CD4-positive, alpha-beta T cell treated with Interleukin-17A for 4 hours (primary cell): ENCODE measurements at places on chromosomes 5 and 9.

DNA sequence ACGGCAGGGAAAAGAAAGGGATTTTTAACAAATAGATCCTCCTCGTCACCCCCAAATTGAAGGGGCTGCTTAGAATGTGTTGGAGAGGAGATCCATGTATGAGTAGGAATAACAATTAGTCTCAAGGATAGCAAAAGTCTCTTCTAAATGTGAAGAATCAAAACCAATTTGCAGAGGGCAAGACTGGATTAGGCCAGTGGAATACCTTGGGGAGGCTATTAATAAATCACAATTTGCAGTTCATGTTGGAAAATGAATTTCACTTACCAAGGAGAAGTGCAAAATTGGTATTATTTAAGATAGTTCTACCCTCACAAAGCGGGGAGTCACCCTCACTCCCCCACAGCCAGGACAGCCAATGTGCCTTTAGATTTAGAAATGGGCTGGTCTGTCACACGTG lies 299.8 kb upstream of the SLC30A5 start:
- DNase-seq = no peak

DNA sequence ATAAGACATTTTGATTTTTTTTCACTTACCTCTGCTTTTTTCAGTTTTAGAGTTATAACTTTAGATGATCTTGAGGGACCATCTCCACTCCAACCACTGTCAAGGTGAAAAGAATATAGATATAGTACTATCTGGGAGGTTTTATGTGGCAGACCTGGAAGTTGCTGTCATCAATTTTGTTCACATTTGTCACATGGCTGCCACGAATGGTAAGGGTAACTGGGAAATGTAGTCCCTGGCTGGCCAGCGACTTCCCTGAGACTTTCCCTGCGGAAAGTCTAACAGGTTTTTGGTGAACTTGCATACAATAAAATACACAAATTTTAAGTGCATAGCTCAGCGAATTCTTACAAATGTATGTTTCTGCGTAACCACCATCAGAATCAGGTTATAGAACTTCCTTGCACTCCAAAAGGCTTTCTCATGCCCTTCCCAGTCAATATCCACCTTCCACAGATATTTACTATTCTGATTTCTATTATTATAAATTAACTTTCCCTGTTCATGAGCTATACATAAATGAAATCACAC lies 121.5 kb downstream of the MAT2B start:
- DNase-seq = no peak

DNA sequence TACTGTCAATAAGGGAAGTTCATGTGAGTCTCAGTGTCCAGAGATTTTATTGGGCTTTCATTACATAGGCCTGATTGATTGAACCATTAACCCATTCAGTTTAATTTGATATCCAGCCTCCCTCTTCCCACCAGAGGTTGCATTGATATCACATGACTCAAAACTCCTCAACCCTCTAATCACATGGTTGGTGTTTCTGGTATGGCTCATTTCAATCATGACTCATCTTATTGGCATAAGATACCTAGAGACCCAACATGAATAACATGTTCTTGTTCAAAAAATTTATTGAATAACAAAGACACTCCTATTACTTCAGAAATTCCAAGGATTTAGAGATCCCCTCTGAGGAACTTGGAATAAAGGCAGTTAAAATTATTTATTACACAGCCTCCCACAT lies 982.2 kb downstream of the TLE1 start:
- no peak for DNase-seq

GRCh38 chr9:109369285-109369684 lies 48.4 kb upstream of the EPB41L4B start:
- DNase-seq = no peak

- peak; percentile 84 for DNase-seq
Measured at GRCh38 chr9:134455934-134456755, 129.9 kb downstream of the RXRA start.

DNA sequence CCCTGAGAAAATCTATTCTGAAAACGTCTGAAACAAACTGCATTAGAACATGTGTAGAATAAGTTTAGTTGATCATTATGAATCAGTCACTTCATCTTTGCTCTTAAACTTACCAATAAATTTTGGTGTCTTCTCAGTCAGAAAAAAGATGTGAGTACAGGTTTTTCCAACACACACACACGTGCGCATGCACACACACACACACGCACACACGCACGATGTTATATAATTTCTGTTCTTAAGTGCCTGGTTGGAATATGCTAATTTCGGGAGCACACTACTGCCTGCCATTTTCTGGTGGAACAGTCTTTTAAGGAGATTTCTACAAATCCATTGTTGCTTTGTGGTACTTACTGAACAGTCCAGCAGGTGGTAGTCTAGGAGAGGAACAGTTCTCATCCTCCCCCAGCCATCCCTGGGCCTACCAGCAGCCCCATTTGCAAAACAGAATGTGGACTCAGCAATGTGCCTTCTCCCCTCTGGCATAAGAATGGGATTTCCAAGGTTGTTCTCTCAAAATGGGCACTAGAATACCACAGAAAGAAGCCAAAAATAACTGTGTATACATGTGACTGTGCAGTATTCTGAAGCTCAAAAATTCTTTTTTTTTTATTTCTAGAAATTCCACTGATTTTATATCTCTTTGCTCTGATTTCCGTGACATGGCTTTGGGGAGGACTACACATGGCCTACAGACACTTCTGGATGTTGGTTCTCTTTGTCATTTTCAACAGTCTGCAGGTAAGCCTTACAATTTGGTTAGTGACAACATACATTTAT lies 281.3 kb downstream of the ARRDC3 start:
- DNase-seq = peak; percentile 52

GRCh38 chr5:158120760-158121159 lies 261.8 kb upstream of the CLINT1 start:
- no peak for DNase-seq

DNA sequence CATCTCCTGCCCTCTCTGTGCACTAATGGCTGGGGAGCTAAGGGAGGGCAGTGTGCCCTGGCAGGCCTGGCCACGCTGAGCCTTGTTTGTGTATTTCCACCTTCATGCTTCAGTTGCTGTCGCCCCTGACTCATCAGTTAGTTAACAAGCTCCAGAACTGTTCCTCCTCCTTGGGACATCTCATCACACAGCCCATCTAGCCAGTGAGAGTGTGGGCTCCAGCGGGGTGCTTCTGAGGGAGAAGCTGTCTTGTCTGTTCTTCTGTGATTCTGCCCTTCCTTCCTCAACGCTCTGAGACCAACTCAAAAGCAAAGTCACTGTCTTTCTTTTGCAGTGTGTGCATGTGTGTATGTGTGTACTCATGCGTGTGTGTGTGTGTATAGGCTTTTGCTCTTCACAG lies 58.3 kb upstream of the CPEB4 start:
- DNase-seq = no peak

DNA sequence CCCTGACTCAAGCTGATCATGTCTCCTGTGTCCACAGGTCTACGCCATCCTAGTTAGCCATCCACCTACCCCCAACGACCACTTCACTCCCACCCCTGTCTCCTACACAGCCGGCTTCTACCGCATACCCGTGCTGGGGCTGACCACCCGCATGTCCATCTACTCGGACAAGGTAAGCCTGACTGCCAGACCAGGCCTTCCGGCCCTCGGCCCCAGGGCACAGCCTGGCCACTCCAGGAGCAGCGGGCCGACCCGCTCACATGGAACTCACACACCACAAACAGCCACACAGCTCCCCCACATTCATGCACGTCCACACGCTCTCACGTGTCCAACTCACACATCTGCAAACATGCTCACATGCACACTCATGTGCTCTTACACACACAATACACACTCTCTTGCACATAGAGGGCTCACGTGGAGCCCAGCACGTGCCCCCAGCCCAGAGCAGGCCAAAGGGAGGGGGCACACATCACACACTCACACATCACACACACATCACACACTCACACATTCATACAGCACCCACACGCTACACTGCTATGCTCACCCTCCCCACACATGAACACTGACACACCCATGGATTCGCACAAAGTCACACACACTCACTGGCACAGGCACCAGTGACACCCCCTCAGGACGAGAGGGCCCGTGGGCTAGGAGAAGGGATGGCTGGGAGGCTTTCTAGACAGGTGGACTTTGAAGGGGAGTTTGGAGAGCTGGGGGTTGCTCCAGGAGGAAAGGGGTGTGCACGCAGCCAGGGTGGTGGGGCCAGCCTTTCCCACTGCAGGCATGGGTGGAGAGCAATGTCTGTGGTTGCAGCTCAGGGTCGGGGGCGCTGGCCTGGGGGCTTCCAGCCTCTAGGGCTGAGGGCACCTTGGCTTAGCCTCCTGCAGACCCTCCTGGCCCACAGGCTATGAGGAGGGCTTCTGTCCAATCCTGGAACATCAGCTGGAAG lies 3.3 kb downstream of the GRIN1 start:
- no peak for DNase-seq

- DNase-seq = no peak
Measured at GRCh38 chr5:1096838-1097237, 15.0 kb downstream of the SLC12A7 start.

DNA sequence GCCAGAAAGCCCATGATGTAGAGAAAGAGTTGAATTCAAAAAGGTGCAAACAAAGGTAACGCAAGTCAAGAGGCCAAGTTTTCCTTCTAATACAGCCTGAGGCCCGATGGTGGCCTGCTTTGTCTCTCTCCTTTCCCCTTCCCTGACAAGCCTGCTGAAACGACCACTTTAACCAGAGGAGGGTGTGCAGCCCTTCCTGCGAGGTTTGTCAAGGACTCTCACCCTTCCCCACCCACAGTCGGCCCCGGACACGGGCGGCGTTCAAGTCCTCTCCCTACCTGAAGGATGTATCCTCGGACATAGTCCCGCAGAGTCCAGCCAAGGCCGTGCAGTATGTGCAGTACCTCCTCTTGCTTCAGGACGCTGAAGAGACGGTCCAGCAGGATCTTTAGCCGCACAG lies 318.2 kb downstream of the BNC2 start:
- no peak for DNase-seq

DNA sequence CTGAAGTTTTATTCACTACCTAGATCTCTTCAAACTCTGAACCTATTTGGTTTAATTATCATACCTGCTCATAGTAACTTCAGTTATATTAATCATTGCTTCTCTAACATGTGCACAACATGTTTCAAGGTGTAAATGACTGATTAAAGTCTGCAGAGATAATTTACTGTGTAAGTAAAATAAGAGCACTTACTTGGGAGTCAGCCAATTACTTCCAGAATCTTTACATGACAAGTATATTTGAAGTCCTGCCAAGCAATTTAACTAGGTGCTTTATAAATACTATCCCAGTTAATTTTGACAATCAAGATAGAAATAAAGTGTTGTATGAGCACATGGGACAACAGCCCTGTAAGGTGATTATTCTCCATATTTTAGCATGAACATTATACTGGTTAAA lies 109.9 kb downstream of the RFX3 start:
- no peak for DNase-seq

GRCh38 chr9:126170286-126170823 lies 156.3 kb upstream of the MVB12B start:
- no peak for DNase-seq

- DNase-seq = no peak
Measured at GRCh38 chr9:18299449-18299848, 174.5 kb upstream of the ADAMTSL1 start.

- peak; percentile 82 for DNase-seq
Measured at GRCh38 chr5:10563945-10564837, at the start of gene ANKRD33B. Gene ANKRD33B, plus strand, starts transcription at chr5:10564070. Its CDS starts 398 bp downstream, at chr5:10564468.

- DNase-seq = no peak
Measured at GRCh38 chr9:135357863-135358551, 121.6 kb upstream of the PPP1R26 start.

DNA sequence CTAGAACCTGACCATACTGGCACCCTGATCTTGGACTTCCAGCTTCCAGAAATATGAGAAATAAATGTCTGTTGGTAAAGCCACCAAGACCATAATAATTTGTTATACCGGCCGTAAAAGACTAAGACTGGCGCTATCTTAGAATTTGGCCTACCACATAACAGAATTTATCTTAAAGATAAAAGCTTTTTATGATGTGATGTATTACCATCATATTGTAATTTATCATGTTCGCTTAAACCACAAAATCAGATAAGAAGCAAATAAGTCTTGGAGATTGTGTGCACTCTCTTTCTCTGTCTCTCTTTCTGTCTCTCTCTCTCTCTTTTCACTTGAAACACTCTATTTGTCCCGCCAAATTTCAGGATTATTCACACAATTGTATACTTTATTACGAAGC lies 35.6 kb downstream of the FST start:
- no peak for DNase-seq

DNA sequence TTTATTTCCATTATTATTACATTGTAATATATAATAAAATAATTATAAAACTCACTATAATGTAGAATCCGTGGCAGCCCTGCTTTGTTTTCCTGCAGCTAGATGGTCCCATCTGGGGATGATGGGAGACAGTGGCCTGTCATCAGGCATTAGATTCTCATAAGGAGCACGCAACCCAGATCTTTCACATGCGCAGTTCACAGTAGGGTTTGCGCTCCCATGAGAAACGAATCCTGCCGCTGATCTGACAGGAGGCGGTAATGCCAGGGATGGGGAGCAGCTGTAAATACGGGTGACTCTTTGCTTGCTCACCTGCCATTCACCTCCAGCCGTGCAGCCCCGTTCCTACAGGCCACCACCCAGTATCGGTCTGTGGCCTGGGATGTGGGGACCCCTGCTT lies 1879.3 kb upstream of the WWC1 start:
- no peak for DNase-seq

DNA sequence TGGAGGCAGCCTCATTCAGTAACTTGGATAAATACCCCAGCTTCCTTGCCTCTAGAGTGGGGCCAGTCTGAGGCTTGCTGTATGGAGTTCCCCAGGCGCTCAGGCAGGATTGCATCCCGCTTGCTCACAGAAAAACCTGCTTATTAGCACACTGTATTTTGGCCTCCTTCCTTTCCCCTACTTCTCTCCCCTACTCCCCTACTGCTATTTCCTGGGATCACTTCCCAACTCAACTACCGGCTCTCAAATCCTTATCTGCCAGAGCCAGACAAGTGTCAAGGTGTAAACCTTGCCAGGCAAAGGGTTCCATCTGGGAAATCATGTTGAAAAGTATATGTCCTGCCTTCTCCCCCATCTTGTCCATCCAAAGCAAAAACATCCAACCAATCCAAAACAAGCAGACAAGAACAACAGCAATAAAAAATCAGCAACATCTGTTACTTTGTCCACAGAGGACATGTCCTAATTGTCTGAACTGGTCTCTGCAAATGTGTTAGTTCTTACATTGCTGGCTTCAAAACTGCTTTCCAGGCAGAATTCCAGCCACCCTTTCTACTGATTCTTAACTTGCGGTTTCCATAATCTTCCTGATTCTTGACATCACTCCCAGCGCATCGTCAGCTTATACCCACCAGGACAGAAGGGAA lies 164.1 kb upstream of the SEMA6A start:
- no peak for DNase-seq

GRCh38 chr5:56561-57290 lies 35.2 kb upstream of the PLEKHG4B start:
- peak; percentile 5 for DNase-seq

- no peak for DNase-seq
Measured at GRCh38 chr9:33995449-33995848, 53.2 kb downstream of the UBAP2 start.

DNA sequence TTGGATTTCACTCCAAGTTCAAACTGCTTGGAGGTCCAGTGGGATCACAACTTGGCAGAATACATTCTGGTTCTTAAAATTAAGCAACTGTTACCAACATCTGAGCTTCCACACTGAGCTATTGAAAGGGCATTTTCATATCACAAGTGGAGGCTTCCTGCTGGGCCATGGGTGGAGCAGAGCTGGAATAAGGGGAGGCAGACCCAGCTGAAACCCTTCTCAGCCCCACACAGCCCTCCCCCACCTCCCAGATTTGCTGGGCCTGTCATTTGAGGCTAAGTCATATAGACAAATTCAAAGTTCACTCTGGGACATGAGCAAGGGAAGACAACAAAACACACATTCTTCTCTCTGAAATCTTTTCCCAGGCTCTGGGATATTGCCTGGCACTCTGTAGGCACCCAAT lies 79.9 kb downstream of the ACTL7B start:
- DNase-seq = no peak
